ENCODE measurements at places on chromosomes 1 and 21. TPM values are rescaled to one million over a fixed set of nuclear protein-coding genes. Genes with fewer than 3 reads are reported as not detected.

DNA sequence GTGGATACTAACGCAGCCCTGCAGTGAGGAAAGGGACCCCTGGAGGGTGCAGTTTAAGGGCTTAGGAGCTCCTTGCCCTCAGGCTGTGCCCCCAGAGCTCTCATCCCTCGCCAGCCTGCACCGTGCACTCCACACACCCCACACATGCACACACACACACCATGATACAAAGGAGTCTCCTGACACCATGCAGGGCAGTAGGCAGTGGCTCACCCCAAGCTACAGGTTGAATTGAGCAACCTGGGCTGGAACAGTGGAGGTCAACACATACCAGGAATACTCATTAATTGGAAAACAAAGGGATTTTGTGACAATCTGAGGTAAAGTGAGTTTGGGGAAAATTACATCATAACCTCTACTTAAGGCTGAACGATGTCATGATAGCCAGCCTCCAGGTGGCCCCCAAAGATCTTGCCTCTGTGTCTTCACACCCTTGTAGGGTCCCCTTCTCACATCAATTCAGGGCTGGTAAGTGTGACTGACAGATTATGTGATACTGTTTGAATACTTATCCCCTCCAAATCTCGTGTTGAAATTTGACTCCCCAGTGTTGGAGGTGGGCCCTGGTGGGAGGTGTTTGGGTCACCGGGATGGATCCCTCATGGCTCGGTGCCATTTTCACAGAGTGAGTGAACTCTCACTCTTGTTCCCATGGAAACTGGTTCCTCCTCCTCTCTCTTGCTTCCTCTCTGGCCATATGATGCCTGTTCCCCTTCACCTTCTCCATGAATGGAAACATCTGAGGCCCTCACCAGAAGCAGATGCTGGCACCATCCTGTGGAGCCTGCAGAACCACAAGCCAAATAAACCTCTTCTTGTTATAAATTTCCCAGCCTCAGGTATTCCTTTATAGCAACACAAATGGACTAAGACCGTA lies 111.0 kb upstream of the RAB4A start:
- peaks cover 38% of the 10 kb centered on the region for H3K27me3 ChIP-seq
- H3K27ac ChIP-seq: no peak overlapping the region
- no peak for DNase-seq
- H3K36me3 ChIP-seq: no peaks in the 10 kb centered on the region
- no peaks in the 10 kb centered on the region for H3K4me1 ChIP-seq
- no peak overlapping the region for H3K4me3 ChIP-seq

- no peaks in the 10 kb centered on the region for H3K36me3 ChIP-seq
- H3K27me3 ChIP-seq: no peaks in the 10 kb centered on the region
- H3K27ac ChIP-seq: peak overlapping the region; percentile 13
- H3K4me1 ChIP-seq: peaks cover 43% of the 10 kb centered on the region
Observed at GRCh38 chr1:79193211-79194079, 186.9 kb upstream of the ADGRL4 start.

DNA sequence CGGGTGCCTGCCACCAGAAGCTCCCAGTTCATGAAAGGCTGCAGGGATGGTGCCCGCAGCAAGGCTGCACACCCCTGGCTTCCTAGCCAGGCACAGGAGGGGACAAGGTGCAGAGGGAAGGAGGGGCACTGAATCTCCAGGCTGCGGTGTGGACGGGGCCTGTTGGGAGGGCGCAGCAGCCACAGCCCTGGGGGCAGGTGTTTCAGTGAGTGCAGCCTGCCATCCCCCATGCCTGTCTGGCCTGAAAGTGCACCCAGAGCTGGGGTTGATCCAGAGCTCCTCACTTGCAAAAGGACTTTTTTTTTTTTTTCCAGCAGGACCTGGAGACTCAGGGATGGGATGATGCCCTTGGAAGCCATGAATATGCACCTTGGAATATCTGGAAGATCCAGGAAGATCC lies 153.7 kb upstream of the C1orf174 start:
- DNase-seq: no peak
- no peaks in the 10 kb centered on the region for H3K36me3 ChIP-seq
- H3K27ac ChIP-seq: no peak overlapping the region
- no peak overlapping the region for H3K4me3 ChIP-seq
- no peaks in the 10 kb centered on the region for H3K4me1 ChIP-seq
- no peaks in the 10 kb centered on the region for H3K27me3 ChIP-seq

Gene TP73
- 0.58 TPM for total RNA-seq

Gene GPR137B
- 13.1 TPM for total RNA-seq

Gene YY1AP1
- 40.8 TPM for total RNA-seq

DNA sequence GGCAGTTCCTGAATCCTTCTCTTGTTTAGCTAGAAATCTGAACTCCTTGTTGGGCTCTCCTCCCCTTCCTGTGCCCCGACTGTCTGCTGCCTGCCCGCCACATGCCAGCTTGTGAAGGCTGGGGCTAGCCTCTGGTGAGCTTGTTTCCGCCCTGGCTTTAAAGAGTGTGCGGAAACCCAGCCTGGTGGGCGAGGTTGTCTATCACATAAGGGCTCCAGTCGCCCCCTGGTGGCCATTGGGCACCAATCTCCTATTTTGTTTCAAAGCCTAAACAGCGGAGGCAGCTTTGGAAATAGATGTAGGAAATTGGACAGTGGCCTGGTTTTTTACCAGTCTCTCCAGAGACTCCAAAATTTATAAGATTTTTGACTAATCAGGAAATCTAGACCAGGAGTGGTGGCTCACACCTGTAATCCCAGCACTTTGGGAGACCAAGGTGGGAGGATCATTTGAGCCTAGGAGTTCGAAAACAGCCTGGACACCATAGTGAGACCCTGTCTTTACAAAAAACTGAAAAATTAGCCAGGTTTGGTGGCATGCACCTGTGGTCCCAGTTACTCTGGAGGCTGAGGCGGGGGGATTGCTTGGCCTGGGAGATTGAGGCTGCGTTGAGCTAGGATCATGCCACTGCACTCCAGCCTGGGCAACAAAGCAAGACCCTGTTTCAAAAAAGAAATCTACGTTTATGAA lies 9.8 kb downstream of the ATP8B2 start:
- peaks cover 48% of the 10 kb centered on the region for H3K36me3 ChIP-seq
- H3K27me3 ChIP-seq: no peaks in the 10 kb centered on the region
- peak overlapping the region; percentile 96 for H3K27ac ChIP-seq
- no peak overlapping the region for H3K4me3 ChIP-seq

DNA sequence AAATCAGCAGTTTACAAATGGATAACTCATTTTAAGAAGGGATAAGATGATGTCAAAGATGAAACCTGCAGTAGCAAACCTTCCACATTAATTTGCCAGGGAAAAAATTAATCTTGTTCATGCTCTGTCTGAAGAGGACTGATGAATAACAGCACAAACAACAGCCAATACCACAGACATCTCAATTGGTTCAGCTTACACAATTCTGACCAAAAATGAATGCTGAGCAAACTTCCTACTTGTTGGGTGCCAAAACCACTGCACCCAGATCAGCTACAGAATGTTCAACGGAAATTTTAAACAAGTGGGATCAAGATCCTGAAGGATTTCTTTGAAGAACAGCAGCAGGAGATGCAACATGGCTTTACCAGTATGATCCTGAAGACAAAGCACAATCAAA lies 98.3 kb downstream of the COQ8A start:
- DNase-seq: no peak
- no peaks in the 10 kb centered on the region for H3K27me3 ChIP-seq

DNA sequence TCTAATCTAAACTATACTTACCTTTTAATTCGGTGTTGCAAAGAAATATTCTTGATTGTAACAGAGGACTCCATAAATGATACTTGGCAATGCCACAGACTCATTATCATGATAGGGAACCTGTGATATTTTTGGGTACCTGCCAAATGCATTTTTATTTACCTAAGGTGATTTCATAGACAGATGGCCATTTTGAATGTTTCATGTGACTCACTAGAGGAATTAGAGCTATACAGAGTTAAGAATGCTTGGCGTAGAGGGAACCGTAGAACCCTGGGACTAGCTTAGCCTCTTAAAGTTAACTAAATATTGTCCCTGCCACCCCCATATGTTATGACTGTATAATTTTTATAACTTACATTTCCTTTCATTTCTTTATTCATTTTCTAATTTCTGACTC lies 136.1 kb downstream of the DISP1 start:
- H3K27ac ChIP-seq: peak overlapping the region; percentile 23
- no peaks in the 10 kb centered on the region for H3K27me3 ChIP-seq
- peaks cover 24% of the 10 kb centered on the region for H3K4me1 ChIP-seq
- peaks cover 1% of the 10 kb centered on the region for H3K36me3 ChIP-seq
- no peak overlapping the region for H3K4me3 ChIP-seq

DNA sequence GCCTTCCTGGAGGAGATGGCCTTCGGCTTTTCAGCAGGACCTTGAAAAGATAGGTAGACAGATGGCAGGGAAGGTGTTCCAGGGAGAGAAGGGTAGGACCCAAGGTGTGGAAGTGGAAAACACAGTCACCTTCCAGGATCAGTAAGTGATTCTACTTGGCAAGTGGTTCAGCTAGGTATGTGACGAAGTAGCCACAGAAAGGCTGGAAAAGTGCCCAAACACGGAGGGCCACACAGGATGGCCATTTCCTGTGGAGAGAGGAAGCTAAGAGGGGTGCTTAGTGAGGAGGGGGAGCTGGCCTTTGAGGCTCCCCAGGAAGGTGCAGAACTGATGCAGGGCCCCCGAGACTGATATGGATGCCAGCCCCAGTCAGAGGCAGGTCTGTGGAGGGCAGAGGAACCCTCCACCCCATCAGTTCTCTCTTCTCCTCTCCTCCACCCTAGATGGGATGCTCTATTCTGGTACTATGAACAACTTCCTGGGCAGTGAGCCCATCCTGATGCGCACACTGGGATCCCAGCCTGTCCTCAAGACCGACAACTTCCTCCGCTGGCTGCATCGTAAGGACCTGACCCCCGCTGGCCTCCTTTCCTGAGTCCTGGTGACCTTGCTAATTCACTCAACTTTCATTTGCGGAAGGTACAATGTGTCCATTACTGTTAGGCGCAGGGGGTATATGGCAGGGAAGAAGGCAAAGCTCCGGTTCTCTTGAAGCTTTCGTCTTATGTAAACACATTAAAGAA lies 6.8 kb downstream of the SEMA4A start:
- peaks cover 4% of the 10 kb centered on the region for H3K27me3 ChIP-seq
- peak overlapping the region; percentile 36 for H3K27ac ChIP-seq
- DNase-seq: no peak
- H3K4me1 ChIP-seq: peaks cover 16% of the 10 kb centered on the region
- H3K4me3 ChIP-seq: peak overlapping the region; percentile 60

- peaks cover 25% of the 10 kb centered on the region for H3K4me1 ChIP-seq
- peak; percentile 89 for DNase-seq
- H3K27ac ChIP-seq: no peak overlapping the region
- no peaks in the 10 kb centered on the region for H3K36me3 ChIP-seq
- no peaks in the 10 kb centered on the region for H3K27me3 ChIP-seq
Observed at GRCh38 chr1:10629816-10630571, 155.2 kb downstream of the PEX14 start.

GRCh38 chr1:58340185-58340584 lies 206.3 kb downstream of the OMA1 start:
- no peak for DNase-seq
- H3K36me3 ChIP-seq: no peaks in the 10 kb centered on the region
- no peak overlapping the region for H3K4me3 ChIP-seq
- no peak overlapping the region for H3K27ac ChIP-seq
- H3K4me1 ChIP-seq: no peaks in the 10 kb centered on the region
- H3K27me3 ChIP-seq: peaks cover 5% of the 10 kb centered on the region

DNA sequence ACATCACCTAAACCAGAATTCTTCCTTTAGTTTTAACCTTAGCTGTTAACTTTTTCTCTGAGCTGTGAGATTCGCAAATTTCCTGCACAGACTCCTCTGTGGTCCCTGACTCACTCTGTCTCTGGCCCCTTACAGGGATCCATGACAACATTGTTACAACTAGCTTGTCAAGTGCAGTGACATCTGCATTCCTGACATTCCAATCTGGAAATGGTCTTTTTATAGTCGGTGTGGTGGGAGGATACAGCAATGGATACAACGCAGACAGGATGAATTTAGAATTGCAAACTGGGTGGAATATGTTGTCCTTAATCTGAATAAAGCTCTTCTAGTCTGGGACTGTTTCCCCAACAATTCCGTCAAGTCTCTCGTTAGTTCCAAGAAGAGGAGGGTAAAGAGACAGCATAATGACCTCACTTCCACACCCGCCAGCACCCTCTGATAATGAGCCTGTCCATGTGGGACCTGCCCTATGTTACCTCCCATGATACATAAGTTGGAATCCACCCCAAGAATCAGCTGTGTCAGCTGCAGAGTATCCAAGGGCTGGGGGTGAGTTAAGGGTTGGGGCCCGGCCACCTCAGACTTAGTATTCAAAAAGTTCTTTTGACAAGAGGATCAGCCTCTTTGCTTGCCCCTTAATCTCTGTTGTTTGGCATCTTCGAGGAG lies 49.4 kb downstream of the ILDR2 start:
- peaks cover 16% of the 10 kb centered on the region for H3K4me1 ChIP-seq
- no peak overlapping the region for H3K4me3 ChIP-seq
- DNase-seq: no peak
- no peaks in the 10 kb centered on the region for H3K27me3 ChIP-seq

Gene SFN
- not detected for total RNA-seq

GRCh38 chr1:93771843-93772242 lies 90.2 kb upstream of the BCAR3 start:
- no peak for DNase-seq
- peaks cover 31% of the 10 kb centered on the region for H3K4me1 ChIP-seq
- H3K27me3 ChIP-seq: no peaks in the 10 kb centered on the region
- H3K36me3 ChIP-seq: no peaks in the 10 kb centered on the region
- H3K27ac ChIP-seq: no peak overlapping the region
- H3K4me3 ChIP-seq: no peak overlapping the region

DNA sequence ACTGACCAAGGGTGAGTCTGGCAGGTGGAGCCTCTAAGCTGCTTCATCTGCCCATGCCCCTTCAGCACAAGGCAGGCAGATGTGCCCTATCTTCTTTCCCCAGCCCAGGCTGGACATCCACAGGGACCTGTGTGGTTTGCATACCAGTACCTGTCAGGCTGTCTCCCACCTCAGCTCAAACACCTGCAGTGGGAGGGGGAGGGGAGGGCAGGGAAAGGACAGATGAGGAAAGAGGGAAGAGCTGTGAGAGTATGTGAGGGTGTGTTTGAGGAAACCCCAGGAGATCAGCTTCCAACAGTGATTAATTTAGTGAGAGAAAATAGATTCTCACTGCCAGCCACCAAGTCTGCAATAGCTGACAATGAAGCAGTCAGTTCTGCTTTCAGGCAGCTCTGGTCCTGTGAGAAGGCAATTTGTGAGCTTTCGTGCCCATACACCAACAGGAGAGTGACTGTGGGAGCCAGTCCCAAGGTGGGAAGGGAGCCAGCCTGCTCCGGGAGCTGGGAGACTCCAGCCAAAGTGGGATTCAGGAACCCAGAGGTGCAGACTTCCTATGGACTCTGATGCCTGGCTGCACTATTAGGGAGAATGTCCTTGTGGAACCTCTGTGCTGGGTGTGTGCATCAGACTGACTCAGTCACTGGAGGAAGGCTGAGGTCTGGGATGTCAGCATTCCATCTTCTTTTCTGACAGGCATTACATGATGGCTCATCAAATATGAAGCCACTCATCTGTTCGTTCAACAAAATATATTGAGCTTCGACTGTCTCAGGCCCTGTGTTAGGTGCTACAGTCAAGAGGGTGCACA lies 59.7 kb downstream of the TNR start:
- no peak overlapping the region for H3K27ac ChIP-seq
- H3K4me3 ChIP-seq: no peak overlapping the region
- no peaks in the 10 kb centered on the region for H3K4me1 ChIP-seq
- H3K36me3 ChIP-seq: no peaks in the 10 kb centered on the region

Data from chondrocyte (in vitro differentiated cells).